ENCODE measurements at places on chromosomes 5 and 9. TPM values are rescaled to one million over a fixed set of nuclear protein-coding genes. Genes with fewer than 3 reads are reported as not detected.

STKLD1 gene
- total RNA-seq, result 0.59 TPM

CDH18 gene
- total RNA-seq, result not detected

SLC22A4 gene
- 0.30 TPM for total RNA-seq

ROPN1L gene
- total RNA-seq, result 3.7 TPM

CFAP90 gene
- not detected for total RNA-seq

NKD2 gene
- total RNA-seq, result 33.6 TPM

COL23A1 gene
- total RNA-seq, result 0.09 TPM

SUSD1 gene
- 27.7 TPM for total RNA-seq

CCIN gene
- 0.34 TPM for total RNA-seq

DNAH5 gene
- total RNA-seq, result not detected

LRRC26 gene
- not detected for total RNA-seq
